Stimulated activated CD8-positive, alpha-beta memory T cell treated with anti-CD3 and anti-CD28 coated beads, Interleukin-7, amount 100 ng/mL, for 48 hours (primary cell): ENCODE measurements at places on chromosomes 11 and 22.
A peak's percentile ranks its signal among the peaks of the same experiment; 100 is the strongest.

DNA sequence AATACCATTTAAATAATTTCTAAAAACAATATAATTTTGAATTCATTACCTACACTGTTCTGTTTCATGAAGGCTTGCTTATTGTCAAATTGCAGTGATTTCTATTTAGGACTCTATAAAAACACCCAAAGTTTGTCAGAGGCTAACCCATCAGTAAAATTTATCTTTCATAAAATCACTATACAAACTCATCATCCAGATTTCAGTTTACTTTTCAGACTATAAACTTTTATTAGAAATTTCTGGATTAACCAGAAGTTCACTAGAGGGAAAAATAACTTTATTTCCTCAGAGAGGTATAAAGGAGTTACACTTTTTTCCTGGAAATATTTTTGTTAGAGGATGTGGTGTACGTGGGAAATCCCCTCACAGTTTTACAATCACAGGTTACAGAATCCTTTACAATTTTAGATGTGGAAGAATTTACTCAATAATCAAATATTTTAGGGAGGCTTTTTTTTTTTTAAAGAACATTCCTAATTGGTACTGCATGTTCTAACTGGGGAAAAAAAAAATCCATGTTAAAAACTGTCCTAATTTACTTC, 176.7 kb downstream of the SWAP70 start:
- no peak for DNase-seq

- DNase-seq, result no peak
Observed at GRCh38 chr11:130391711-130392110, 36.7 kb downstream of the ADAMTS8 start.

DNA sequence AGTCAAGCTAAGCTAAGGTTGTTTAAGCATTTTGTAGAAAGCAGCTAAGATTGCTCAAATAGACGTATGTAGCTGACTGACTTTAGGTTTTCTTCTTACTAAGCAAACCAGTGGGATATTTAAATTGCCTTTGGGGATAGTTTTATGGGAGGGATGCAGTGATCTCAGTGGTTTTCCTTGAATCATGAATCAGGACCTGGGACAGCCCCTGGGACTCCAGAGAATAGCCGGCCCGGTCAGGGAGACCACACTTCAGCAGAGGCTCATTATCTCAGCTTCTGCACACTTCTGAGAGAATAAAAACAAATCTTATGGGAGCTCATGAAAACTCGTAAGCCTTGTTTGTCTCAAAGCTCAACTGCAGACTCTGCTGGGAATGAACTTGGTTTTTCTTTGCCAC, at the start of gene OR9I1:
Gene OR9I1 (minus strand): TSS at position 62 of the 400 bp plus-strand sequence. CDS start 6,086 bp downstream, outside the sequence.
- no peak for DNase-seq

GRCh38 chr11:116928102-116928777, 90.8 kb upstream of the APOA1 start:
- DNase-seq, result no peak

DNA sequence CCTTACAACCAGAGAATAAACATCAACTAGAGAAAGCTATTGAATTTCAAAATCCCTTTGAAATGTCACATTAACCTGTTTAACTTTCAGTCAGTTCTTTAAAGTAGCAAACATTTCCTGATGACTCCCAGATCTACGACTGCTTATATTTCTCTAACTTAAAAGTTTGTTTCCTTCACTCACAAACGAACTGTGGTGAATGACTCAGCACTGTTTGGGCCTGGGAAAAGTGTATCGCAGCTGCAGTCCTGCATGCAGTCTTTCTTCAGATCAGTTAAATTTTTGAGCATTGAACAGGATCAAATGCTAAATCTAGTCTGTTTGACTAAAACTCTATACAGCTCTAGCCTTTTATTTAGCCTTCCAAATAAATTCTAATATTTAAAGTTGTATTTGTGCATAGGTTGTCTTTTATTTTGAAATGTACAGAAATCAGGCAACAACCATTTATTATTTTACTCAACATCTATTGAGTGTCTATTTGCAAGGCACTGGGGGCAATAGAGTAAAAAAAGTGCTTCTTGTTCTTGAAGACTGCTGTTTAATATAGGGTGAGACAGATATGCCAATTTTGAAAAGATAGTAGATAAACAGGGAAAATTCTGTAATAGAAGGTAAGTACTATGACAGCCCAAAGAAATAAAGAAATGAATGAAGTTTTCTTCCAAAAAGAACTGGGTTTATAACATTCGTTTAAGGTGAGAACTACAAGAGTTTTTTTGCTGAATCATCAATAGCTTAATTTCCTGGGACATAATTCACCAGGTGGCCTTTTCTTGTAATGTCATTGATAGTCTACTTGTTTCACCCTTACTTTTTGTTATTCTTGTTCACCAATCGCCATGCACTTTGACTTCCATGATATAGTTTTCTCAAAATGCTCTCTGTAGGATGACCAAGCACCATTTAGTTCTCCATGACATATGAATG, 235.4 kb downstream of the METTL15 start:
- DNase-seq, result no peak

DNA sequence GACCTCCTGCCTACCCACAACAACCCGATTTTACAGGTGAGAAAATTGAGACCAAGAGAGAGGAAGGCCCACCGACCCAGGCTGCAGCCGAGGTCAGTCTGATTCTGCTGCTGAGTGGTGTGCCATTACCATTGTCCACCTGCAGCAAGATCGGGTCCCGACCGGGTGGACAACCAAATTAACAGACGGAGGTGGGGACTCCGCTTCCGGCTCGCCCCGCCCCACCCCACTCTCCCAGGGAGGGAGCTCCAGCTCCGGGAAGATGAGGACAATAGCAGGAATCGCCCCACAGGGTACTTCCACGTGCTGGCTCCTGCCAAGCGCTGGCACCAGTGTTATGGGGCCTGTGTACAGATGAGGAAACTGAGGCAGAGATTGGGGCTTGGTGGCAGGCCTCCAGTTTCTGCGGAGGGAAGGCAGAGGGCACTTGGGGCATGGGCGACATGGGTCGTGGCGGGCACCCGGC, 425 bp upstream of the KDELR3 start:
- DNase-seq, result no peak

- DNase-seq, result no peak
Observed at GRCh38 chr22:20928573-20928967, 11.4 kb downstream of the CRKL start.

DNA sequence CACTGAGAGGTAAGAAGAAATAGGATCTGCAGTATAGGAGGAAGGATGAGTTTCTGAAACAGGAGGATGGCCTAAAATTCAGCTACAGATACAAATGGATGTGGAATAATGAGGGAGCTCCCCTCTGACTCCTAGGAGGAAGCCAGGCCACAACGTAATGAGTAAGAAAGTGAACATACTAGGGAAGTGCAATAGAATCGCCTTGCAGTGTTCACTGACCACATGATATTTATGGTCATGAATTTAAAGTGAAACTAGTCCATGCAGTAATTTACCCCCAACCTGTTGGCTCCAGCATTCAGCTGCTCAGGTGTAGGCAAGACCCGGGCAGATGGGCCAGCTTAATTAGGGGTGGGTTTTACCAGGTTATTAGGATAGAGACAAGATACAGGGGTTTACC, 101.7 kb downstream of the DEUP1 start:
- no peak for DNase-seq

- DNase-seq, result no peak
Observed at GRCh38 chr22:36259615-36260300, 6.8 kb downstream of the APOL1 start.

DNA sequence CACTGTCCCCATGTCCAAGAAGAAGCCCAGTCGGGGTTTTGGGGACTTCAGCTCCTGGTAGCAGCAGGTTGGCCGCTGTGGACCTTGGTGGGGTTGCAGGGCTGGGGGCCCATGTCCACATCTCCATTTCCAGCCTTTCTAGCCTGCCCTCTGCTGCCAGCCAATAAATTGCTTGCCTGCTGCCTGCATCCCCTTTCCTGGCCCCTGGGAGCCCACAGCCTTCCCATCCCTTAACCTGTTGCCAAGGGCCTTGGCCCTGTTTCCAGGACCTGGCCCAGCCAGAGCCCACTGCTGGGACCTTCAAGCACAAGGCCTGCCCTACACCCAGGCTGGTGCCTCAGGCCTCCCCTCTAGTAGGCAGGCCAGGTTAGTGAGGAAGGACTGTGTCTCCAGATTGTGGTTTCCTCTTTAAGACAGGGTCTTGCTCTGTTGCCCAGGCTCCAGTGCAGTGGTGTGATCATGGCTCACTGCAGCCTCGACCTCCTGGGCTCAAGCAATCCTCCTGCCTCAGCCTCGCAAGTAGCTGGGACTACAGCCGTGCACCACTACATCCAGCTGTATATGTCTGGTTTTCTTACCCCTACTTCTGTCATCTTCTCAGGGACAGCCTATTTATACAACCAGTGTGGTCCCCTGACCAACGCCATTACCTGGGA, 29.7 kb downstream of the PPIL2 start:
- no peak for DNase-seq

GRCh38 chr22:37751449-37752188, 54.8 kb downstream of the TRIOBP start:
- DNase-seq, result no peak

GRCh38 chr22:46370584-46371291, 35.2 kb downstream of the TRMU start:
- peak; percentile 7 for DNase-seq

- no peak for DNase-seq
Observed at GRCh38 chr22:28773461-28773867, 969 bp downstream of the CCDC117 start.

- DNase-seq, result no peak
Observed at GRCh38 chr11:3156282-3156660, 8.8 kb downstream of the OSBPL5 start.

DNA sequence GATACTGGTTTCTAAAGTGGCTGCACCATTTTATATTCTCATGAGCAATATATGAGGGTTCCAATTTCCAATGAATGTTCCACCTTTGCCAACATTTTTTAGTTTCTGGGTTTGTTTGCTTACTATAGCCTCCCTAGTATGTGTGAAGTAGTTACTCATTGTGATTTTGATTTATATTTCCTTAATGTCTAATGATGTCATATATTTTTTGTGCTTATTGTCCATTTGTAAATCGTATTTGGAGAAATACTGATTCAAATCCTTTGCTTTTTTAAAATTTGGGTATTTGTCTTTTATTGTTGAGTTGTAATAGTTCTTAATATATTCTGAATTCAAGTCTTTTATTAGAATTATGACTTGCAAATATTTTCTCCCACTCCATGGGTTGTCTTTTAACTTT, 161.0 kb upstream of the C11orf58 start:
- DNase-seq, result no peak

DNA sequence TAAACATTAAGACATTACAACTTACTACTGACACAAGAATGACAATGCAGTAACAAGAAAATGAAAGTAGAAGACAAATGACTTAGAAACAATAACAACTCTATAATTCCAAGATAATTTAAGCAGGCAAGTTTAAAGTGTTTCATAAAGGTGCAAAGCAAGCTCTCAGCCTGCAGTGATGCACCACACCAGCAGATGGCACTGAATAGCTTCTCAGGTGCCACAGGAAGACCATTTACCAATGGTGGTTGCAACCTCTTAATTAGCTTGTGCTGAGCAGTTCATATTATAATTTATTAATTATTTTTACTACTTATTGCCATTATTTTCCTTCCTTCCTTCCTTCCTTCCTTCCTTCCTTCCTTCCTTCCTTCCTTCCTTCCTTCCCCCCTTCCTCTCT, 60.6 kb downstream of the NXPE2 start:
- DNase-seq, result no peak

DNA sequence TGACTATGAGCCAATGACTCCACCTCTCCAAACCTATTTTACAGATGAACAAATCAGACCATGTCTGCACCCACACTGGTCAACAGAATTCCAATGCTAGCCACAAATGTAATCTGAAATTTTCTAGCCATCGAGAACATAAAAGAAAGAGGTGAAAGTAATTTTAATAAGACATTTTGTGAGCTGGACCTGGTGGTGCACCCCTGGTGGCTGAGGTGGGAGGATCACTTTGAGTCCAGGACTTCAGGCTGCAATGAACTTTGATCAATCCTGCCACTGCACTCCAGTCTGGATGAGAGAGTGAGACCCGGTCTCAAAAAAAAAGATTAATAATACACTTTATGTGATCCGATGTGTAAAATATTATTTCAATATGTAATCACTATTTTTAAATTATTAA, 9.4 kb upstream of the RNF185 start:
- no peak for DNase-seq

- no peak for DNase-seq
Observed at GRCh38 chr11:21121991-21122390, 452.6 kb downstream of the NELL1 start.

DNA sequence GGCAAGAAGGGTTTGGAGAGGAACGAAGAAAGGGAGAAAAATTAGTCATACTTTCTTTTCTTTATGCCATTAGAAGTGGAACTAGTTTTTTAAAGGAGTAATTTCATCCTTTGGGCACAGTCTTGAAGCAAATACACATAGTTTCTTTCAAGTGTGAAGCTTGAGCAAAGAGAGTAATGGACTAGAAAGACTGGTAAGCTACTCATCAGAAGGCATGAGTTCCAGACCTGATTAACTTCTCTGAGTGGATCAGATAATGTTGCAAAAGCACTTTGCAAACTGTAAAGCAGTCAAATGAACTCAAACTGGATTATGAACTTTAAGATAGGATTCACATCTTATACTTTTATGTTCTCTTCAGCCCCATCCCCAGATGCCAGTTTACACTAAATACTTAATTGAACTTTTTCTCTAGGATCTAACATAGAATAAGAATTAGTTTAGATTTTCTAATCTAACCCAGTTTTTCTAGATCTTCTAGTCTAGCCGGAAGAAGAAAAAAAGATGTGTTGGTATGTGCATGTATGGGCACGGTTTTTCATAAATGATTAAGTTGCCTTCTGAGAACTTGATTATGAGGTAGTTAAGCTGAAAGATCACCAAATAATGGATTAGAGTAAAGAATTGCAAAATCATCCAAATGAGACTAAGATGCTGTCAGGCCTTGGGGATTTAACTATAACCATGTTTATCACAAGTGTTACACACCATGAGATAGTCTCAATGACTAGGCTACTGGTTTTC, 2.5 kb downstream of the DDIAS start:
- DNase-seq, result no peak

DNA sequence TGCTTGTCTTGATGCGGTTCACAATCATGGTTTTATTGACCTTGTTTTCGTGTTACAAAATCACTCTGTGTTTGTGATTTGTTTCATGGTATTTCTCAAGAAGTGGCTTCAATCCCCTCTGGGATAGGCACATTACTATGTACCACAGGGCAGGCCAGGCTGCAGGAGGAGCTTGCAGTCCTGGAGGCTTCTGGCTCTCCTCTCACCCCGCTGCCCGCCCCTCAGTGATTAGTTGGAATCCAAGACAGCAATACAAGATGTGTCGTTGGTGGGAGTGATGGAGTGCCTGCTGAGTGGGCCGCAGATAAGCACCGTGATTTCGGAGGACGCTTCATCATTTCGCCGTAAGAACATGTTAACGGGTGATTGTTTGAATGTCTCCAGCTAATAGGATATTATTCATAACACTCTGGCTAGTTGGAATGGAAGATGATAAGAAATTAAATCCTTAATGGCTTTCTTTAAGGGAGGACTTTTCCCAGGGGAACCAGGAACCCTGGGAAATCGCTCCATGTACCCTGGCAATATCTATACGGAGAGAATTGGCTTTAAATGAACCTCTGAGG, 384.4 kb downstream of the MIAT start:
- no peak for DNase-seq
